ENCODE measurements at places on chromosomes 16 and 17.

DNA sequence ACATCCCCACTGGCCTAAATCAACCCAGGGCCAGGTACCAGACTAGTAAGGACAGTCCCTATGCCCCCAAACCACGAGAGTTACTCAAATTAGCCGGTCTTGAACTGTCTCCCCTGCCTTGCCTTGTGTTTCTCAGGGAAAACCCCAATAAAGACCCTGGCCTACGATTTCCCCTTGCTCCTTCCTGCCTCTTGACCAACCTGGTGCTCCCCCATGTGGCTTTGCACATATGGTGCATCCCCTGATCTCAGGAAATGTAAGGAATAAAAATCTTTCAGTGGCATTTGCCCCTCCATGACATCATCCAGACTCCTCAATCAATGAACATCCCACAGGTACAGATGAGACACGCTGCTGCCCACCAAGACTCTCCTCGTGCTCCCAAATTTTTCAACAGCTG lies 87.9 kb downstream of the ZNF18 start:
- no peaks in the 10 kb centered on the region for H3K4me1 ChIP-seq
- H3K4me3 ChIP-seq = no peak overlapping the region
- no peaks in the 10 kb centered on the region for H3K27me3 ChIP-seq
- peaks cover 5% of the 10 kb centered on the region for H3K36me3 ChIP-seq

DNA sequence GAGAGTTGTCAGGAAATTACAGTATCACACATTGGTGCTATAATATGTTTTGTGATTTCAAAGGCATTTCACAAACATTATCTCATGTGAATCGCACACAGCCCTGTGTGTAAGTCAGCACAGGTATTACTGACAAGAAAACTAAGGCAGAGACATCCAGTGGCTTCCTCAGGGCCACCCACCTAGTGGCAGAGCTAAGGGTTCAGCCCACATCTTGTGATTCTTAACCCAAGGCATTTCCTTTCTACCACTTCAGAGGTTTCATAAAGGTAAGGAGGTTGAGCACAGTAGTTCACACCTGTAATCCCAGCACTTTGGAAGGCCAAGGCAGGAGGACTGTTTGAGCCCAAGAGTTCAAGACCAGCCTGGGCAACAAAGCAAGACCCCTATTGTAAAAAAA lies 58.2 kb downstream of the STX8 start:
- H3K27ac ChIP-seq = no peak overlapping the region
- H3K4me1 ChIP-seq = peaks cover 22% of the 10 kb centered on the region
- H3K36me3 ChIP-seq = no peaks in the 10 kb centered on the region
- peak; percentile 19 for DNase-seq
- H3K27me3 ChIP-seq = no peaks in the 10 kb centered on the region

GRCh38 chr16:20938426-20938825 lies 37.9 kb downstream of the LYRM1 start:
- H3K36me3 ChIP-seq = no peaks in the 10 kb centered on the region
- H3K27me3 ChIP-seq = peaks cover 17% of the 10 kb centered on the region
- H3K27ac ChIP-seq = peak overlapping the region; percentile 69
- peaks cover 52% of the 10 kb centered on the region for H3K4me1 ChIP-seq
- DNase-seq = peak; percentile 40

- H3K4me1 ChIP-seq = peaks cover 16% of the 10 kb centered on the region
- H3K27ac ChIP-seq = no peak overlapping the region
- H3K4me3 ChIP-seq = no peak overlapping the region
- no peaks in the 10 kb centered on the region for H3K36me3 ChIP-seq
These were observed 16.8 kb upstream of the HAS3 start for GRCh38 chr16:69088684-69089083.

- H3K27ac ChIP-seq = peak overlapping the region; percentile 53
- H3K27me3 ChIP-seq = no peaks in the 10 kb centered on the region
- H3K4me1 ChIP-seq = peaks cover 9% of the 10 kb centered on the region
- peak overlapping the region; percentile 36 for H3K4me3 ChIP-seq
- H3K36me3 ChIP-seq = no peaks in the 10 kb centered on the region
- DNase-seq = no peak
These were observed 59.2 kb downstream of the TEX14 start for GRCh38 chr17:58632324-58633314.

- H3K4me3 ChIP-seq = no peak overlapping the region
- H3K27ac ChIP-seq = no peak overlapping the region
- no peaks in the 10 kb centered on the region for H3K27me3 ChIP-seq
- peaks cover 5% of the 10 kb centered on the region for H3K4me1 ChIP-seq
These were observed 44.3 kb downstream of the XYLT1 start for GRCh38 chr16:17426451-17426850.

GRCh38 chr17:79949656-79950209 lies 85.9 kb downstream of the TBC1D16 start:
- H3K27me3 ChIP-seq = no peaks in the 10 kb centered on the region
- no peaks in the 10 kb centered on the region for H3K4me1 ChIP-seq
- no peak overlapping the region for H3K4me3 ChIP-seq
- H3K36me3 ChIP-seq = no peaks in the 10 kb centered on the region

DNA sequence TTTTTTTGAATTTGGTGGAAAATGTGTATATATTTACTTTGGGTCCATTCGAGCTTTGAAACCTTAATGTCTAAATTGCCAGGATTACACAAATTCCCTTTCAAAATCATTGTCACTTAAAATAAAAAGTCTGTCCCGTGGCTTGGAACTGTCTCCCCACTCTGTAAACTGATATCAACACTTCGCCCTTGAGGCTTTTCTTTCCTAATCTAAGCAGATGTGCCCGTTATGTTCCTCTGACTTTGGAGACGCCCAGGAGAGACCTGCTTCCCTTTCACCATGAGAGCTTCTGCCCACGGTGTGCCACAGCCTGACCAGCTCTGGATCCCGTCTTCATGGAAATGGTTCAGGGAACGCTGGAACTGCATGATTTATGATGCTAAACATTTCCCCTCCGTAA lies 151.3 kb downstream of the C16orf95 start:
- no peak overlapping the region for H3K4me3 ChIP-seq
- H3K27me3 ChIP-seq = peaks cover 3% of the 10 kb centered on the region
- no peak overlapping the region for H3K27ac ChIP-seq
- H3K4me1 ChIP-seq = peaks cover 26% of the 10 kb centered on the region
- peaks cover 4% of the 10 kb centered on the region for H3K36me3 ChIP-seq

GRCh38 chr16:84069540-84069939 lies 26.9 kb upstream of the SLC38A8 start:
- peaks cover 15% of the 10 kb centered on the region for H3K36me3 ChIP-seq
- H3K27me3 ChIP-seq = no peaks in the 10 kb centered on the region
- no peak overlapping the region for H3K4me3 ChIP-seq
- no peaks in the 10 kb centered on the region for H3K4me1 ChIP-seq
- DNase-seq = no peak

DNA sequence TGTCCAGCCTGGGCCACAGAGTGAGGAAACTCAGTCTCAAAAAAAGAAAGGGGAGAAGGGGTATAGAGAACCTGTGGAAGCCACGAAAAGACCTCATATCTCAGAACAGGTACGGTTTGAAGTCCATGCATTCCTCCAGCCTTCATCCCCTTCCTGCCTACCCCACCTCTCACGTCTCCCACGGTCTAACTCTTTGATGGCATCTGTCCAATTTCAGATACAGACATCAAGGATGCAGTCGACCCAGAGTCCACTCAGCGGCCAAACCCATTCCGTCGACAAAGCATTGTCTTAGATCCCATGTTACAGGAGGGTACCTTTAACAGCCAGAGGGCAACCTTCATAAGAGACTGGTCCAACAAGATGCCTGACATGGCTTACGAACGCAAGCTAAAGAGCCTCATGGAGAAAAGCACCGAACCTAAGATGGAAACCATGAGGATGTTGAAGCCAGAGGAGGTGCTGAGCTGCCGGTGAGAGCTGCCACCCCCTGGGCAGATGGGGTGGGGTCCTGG lies 22.7 kb downstream of the C16orf78 start:
- no peak for DNase-seq
- H3K4me3 ChIP-seq = no peak overlapping the region
- H3K27me3 ChIP-seq = peaks cover 5% of the 10 kb centered on the region
- H3K27ac ChIP-seq = no peak overlapping the region
- no peaks in the 10 kb centered on the region for H3K4me1 ChIP-seq

DNA sequence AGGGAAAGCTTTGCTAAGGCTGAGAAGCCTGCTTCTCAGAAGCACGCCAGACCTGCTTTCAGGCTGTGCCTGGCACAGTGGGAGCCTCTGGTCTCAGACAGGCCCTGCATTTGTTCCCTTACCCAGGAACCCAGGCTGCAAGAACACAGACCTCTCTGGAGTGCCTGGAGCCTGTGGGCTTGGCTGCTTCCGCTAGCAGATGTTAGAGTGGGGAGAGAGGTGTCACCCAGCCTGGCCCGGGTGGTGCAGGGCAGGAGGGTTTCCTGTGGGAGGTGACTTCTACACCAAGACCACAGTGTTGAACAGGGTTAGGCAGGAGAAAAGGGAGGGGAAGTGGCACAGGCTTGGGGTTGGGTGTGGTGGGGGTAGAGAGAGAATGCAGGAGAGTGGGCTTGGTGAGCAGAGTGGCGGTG lies 35.8 kb upstream of the ADGRG1 start:
- H3K36me3 ChIP-seq = peaks cover 9% of the 10 kb centered on the region
- DNase-seq = peak; percentile 76
- no peaks in the 10 kb centered on the region for H3K27me3 ChIP-seq
- peak overlapping the region; percentile 82 for H3K4me3 ChIP-seq
- H3K4me1 ChIP-seq = peaks cover 34% of the 10 kb centered on the region

GRCh38 chr16:49839017-49839825 lies 16.7 kb downstream of the ZNF423 start:
- H3K4me1 ChIP-seq = no peaks in the 10 kb centered on the region
- H3K4me3 ChIP-seq = no peak overlapping the region

DNA sequence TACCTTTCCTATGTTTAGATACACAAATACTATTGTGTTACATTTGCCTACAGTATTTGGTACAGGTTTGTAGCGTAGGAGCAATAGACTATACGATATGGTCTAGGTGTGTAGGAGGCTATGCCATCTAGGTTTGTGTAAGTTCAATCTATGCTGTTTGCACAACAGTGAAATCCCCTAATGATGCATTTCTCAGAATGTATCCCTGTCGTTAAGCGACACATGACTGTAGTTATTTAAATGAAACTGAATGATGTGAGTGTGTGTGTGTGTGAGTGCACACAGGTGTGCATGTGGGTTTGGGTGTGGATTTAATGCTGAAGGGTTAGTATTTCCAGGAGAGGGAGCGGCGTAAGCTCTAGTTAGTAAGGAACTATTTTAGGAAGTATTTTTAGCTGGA lies 34.6 kb upstream of the SMIM36 start:
- no peaks in the 10 kb centered on the region for H3K36me3 ChIP-seq
- peaks cover 33% of the 10 kb centered on the region for H3K4me1 ChIP-seq
- peaks cover 29% of the 10 kb centered on the region for H3K27me3 ChIP-seq
- peak overlapping the region; percentile 55 for H3K27ac ChIP-seq
- H3K4me3 ChIP-seq = peak overlapping the region; percentile 3
- DNase-seq = no peak

DNA sequence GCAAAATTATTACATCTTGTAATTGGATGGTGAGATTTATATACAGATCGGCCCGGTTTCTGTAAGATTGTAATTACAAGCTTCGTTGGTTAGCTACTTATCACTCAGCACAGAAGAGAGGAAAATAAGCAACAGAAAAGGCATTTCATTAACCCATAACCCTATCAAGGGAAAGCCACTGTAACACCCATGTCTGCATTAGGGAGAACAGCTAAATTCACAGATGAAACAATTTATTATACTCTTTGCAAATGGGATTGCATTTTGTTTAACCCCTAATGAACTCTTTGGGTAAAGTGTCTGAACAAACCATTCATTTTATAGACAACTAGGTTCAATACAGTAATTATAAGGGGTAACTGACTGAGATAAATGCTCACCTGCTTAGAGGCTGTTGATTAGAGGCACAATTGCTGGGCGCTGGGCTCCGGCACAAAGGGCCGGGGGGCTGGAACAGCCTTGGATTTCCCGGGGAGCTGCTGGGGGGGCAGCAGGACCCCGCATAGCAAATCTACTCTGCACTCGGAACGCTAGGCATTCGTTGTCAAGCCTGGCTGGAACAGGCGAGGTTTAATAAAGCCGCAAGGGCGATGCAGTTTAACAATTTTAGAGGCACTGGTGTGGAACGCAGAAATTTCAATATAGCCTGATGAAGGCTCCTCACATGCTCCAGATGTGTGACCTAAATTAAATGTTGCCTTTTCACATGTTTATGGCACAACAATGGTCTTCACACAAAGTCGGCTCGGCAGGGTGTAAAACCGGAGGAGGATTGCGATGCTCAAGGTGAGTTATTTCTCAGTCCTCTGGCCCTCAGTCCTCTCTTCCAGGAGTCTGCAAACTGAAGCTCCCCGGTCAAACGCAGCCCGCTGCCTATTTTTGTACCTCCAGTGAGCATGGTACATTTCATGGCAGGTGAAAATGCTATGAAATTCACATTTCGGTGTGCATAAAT lies 134.0 kb upstream of the IRX6 start:
- peaks cover 21% of the 10 kb centered on the region for H3K27me3 ChIP-seq
- no peak for DNase-seq
- no peak overlapping the region for H3K4me3 ChIP-seq
- H3K4me1 ChIP-seq = no peaks in the 10 kb centered on the region
- H3K27ac ChIP-seq = no peak overlapping the region
- no peaks in the 10 kb centered on the region for H3K36me3 ChIP-seq

- no peak overlapping the region for H3K27ac ChIP-seq
- no peak overlapping the region for H3K4me3 ChIP-seq
- no peaks in the 10 kb centered on the region for H3K4me1 ChIP-seq
- H3K36me3 ChIP-seq = peaks cover 5% of the 10 kb centered on the region
- DNase-seq = no peak
These were observed 15.9 kb downstream of the EMC8 start for GRCh38 chr16:85783441-85783840.

GRCh38 chr16:56505181-56505580 lies 14.6 kb downstream of the BBS2 start:
- peak overlapping the region; percentile 57 for H3K27ac ChIP-seq
- H3K27me3 ChIP-seq = no peaks in the 10 kb centered on the region
- H3K4me3 ChIP-seq = no peak overlapping the region
- H3K36me3 ChIP-seq = no peaks in the 10 kb centered on the region
- no peak for DNase-seq

GRCh38 chr16:27769561-27770255 lies 219.8 kb downstream of the KATNIP start:
- DNase-seq = no peak
- no peaks in the 10 kb centered on the region for H3K4me1 ChIP-seq
- no peaks in the 10 kb centered on the region for H3K27me3 ChIP-seq
- H3K4me3 ChIP-seq = no peak overlapping the region
- peak overlapping the region; percentile 18 for H3K27ac ChIP-seq

DNA sequence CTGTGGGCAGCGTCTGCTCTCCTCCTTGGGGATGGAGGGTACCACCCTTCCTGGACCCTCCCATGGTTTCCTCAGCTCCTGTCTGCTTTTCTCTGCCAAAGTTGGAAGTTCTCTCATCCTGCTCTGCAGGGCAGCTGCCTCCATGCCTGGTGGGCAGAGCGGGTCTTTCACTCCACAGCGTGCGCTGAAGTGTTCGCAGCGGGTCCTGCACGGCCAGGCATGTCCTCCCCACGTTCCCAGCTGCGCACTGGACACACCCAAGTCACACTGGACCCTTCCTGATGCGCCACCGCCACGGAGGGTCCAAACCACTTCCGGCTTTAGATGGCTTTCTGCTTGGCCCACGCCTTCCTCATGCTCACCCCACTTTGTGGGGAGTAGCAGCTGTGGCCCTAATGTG lies 33.7 kb upstream of the NPTX1 start:
- H3K27ac ChIP-seq = no peak overlapping the region
- no peaks in the 10 kb centered on the region for H3K27me3 ChIP-seq
- no peak overlapping the region for H3K4me3 ChIP-seq
- no peak for DNase-seq

All from activated T-cell treated with anti-CD3 and anti-CD28 coated beads, Interleukin-2, amount 50 U/mL, for 72 hours (primary cell).